Umbilical cord (tissue), 2 donors: ENCODE measurements at places on chromosomes 7 and 10.

DNA sequence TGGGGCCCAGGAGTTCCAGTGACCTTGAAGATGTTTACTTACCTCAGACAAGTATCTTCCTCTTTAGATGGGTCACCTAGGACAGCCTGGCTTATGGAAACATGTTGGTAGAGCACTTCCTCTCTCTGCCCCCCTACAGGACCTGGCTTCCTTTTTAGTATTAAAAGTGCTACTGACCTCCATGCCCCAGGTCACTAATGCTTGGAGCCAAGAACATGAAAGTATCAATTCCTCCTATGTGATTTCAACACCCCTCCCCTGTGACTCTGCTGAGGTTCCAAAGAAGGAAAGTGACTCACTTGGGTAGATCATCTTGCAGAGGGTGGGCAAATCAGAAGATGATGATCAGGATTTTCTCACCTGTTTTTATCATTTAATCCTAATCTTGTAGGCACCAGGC is 125.3 kb upstream of the CCDC6 start:
- no peak for DNase-seq

DNA sequence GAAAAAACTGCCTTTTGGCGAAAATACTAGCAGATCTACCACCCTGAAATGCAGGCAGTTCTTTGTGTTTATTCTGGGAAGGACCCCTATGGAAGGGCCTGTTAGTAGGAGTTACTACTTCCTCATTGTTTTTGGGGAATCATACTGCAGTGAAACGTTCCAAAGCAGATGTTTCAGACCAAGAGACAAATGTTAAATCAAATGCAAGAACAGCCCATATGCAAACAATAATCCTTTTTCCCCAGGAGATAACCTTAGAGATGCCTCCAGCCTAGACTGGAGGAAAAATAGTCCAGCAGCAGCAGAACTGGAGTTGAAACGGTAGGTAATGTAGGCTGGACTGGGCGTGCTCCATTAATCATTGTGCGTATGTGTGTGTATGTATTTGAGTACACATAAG is 65.9 kb upstream of the VWDE start:
- no peak for DNase-seq

- DNase-seq = no peak
Measured at GRCh38 chr10:117135480-117136140, 2.5 kb downstream of the VAX1 start.

DNA sequence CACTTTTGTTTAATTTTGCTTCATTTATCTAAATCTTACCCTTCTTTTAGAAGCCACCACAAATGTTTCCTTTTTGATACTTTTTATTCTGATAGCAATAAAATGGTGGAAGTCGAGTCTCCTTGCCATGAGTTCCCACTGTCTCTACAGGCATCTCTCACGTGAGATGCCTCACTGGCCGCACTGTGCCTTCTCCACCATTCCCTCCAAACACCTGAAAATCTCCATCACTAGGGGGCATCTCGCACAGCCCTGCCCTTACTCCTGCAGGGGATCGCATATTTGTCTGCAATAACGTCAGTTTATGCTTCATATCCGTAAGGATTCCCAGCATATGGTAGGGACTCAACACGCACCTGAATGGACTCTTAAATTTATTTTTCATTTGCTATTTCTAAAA is 56.3 kb upstream of the NCAPG2 start:
- no peak for DNase-seq

GRCh38 chr10:98340940-98341310 is 72.9 kb upstream of the LOXL4 start:
- no peak for DNase-seq

- DNase-seq = no peak
Measured at GRCh38 chr10:3312403-3312940, 139.9 kb upstream of the PITRM1 start.

- no peak for DNase-seq
Measured at GRCh38 chr10:131938681-131939080, 37.9 kb downstream of the PPP2R2D start.

DNA sequence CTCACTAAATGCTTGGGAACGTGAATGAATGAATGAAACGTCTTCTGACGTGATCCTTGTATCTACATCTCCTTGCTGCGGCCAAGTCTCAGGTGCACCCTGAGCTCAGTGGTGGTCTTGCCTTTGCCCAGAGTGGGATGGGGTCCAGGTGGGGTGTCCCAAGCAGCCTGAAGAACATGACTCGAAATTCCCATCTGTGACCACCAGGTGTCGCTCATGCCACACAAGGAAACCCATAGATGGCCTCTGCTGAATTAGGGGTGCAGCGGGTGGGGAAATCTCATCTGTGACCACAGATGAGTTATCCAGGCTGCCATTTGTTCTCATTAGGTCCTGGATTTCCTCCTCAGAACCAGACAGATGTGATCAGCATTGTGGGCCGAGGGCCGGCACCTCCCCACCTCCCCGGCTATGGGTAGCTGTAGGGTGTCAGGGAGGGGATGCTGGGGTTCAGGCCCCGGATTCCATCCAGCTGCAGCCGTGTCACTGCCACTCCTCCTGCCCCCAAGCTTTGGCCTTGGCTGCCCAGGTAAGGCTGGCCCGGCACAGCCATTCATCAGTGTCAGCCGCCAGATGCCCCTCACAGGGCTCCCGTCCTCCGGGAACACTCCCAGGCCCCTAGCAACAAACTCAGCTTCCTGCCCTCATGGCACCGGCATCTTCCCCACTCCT is 21.0 kb upstream of the GNA12 start:
- peak; percentile 71 for DNase-seq

DNA sequence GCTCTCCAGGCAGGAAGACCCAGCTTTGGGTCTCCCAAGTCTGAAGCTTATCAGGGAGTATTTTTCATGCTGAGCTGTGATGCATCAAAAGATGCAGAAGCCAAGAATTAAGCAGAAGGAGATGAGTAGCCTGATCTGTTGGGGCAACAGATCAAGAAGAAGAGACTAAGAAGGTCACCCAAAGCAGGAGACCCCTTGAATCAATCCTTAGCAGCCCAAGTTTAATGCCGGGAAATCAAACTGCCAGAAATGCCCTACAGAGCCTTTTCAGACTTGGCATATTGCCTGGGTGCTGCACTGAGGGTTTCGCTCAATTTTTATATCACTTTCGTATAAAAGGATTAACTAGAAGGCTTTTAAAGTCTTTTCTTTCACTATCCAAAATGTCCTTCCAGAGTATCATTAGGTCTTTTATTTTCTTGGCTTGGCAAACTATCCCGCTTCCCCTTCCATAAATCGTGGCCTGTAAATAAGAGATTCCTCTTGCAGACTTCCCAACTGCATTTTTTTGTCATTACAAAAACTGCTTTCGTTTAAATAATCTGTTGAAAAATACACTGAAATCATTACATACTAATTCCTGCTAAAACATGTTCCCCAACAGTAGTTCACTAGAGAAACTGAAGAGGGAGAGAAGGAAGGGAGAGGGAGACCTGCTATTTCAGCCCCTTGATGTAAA is 49.0 kb upstream of the STK17A start:
- DNase-seq = peak; percentile 94

- no peak for DNase-seq
Measured at GRCh38 chr10:30190577-30191552, 131.5 kb upstream of the JCAD start.

GRCh38 chr7:41027428-41028115 is 675.3 kb downstream of the INHBA start:
- DNase-seq = no peak

DNA sequence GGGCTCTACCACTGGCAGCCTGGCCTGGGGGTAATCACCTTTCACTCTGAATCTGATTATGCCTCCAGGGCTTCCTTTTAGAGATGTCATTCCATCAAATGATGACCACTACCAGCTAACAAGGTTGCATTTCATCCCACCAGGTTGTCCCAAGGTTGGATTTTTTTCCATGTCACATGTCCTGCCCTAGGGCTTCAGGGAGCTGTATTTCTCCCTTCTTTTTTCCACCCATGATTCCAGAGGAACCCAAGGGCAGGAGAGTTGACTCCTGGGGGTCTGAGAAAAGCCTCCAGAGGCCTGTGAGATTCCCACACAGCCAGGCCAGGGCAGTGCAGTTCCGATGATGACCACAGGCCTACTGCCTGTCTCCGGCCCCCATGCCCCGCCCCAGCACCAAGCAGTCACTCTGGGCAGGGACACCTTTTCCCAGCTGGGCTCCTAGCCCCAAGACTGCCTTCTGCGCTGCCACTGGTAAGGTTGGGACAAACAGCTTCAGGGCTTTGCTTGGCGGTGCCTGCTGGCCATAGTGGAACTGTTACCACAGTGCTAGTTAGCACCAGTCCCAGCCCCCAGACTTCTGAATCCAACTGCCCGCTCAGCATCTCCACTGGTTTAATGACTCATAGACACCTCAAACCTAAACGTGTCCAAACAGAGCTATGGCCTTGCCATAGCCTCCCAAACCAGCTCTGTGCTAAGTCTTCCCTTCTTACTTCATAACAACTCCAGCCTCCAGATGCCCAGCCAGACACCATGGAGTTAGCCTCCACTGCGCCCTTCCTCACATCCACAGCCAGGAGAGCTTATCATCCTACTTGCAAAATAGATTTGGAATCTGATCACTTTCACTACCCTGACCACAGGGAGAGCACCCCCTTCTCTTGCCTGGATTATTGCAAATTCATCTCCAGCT is 133.7 kb downstream of the ARHGAP22 start:
- DNase-seq = no peak

GRCh38 chr7:131524115-131524514 is 32.3 kb downstream of the PODXL start:
- no peak for DNase-seq

- DNase-seq = peak; percentile 85
Measured at GRCh38 chr7:102044984-102045673, 227.7 kb downstream of the CUX1 start.

DNA sequence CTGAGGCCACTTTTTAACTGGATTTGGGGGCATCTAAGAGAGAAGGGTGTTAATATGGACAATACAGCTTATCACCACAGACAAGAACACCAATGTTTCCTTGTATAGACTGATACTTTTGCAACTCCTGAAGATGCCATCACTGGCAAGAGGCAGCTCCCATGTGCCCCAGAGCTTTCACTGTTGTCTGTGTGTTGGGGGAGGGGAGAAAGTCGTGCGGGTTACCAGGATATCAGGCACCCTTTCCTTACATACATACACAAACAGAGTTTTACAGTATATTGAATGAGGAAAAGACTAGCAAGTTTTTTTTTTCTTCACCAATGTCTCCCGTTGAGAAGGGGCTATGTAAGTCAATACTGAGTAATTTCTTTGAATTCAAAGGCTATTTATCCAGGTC is 4.1 kb upstream of the DLX6 start:
- DNase-seq = no peak

DNA sequence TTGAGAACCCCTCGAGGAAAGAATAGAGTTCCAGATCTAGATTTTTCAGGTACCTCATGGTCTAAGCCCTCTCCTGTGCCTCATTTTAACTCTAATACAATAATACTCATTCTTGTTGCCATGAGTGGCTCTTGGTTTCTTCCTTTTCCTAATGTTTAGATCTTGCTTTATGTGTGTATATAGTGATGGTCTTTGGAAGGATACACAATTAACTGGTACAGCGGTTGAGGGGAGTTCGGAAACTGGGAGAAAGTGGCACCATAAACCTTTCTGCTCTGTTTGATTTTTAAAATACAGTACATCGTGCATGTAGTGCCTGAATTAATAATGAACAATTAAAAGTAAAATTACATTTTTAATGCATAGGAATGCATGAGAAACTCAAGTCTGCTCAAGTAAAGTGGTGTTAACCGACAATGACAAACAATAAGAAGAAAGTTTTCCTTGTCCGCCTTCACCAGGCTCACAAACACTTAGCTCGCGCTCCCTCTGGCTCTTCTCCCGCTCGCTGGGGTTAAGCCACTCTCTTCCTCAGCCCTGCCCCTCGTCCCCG is 386 bp upstream of the EIF4EBP2 start:
- DNase-seq = no peak

DNA sequence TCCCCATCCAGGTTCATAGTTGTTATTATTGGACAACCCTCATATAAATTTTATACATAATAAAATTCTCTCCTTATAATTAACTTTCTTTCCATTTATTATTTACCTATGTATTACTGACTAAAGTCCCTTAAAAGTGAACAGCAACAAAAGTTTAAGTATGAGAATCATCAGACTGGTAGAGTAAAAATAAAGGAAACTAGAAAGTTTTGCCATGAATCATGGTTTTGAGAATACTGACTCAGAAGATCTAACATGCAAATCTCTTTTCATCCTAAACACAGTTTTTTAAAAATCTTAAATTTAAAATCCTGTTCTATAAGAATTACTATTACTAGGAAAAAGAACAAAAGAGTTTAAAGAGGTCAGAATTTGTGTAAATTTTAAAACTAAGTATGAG is 32.1 kb downstream of the HERC4 start:
- DNase-seq = peak; percentile 25

- DNase-seq = no peak
Measured at GRCh38 chr10:132365102-132365501, 31.9 kb upstream of the PWWP2B start.

DNA sequence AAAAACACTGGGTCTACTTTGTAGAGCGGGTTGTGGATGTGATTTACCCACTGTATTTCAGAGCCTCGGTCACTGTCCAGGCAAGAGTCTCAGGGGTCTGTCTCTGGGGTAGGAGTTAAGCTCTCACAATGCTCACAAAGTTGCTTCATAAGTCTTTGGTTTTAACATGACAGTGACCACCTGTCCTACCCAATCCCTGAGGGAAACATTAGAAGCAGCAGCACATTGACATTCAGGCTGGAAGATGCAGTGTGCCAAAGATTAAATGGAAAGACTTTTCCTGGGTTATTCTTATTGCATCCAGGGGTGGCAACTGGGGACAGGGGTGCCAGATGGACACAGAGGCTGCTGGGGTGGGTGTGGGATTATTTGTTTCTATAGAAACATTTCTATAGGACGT is 330.0 kb downstream of the RNLS start:
- no peak for DNase-seq

DNA sequence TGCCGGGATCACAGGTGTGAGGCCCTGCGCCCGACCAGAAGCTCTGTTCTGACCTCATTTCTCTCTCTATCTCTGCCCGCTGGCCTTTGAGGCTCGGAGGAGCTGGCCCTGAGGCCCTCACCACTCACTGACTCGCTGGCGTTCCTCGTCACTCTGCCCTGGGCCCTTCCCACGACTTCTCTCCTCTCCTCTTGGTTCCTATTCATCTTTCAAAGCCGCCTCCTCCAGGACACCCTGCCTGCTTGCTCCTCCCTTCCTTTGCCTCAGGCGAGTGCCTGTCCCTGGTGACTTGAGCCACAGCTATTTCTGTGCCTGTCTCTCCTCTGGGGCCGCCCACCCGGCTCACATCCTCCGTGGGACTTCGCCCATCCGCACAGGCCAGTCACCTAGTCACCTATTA is 17.3 kb upstream of the ADGRA1 start:
- DNase-seq = no peak

DNA sequence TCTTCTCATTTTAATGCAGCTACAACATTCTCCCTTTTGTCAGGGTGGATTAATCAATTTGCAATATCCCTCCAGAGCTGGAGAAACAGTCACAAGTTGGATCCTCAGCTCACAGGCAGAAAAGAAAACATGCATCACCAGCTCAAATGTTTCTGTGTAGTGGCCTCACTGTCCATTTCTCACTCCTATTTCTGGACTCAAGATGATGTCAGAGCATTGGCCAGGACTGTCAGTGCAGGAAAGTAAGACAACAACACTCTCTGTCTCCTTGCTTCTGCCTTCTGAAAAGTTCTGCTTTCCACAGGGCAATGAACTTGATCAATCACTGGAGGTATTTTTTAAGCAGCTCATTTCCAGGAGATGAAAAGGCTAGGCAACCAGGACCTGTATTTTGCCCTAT is 8.2 kb upstream of the SVIL start:
- peak; percentile 62 for DNase-seq
